ENCODE measurements at places on chromosomes 6 and 20.

GRCh38 chr20:19991308-19991707, 25.9 kb upstream of the NAA20 start:
- no peak for DNase-seq

- DNase-seq, result no peak
These were observed 123.1 kb upstream of the LGSN start for GRCh38 chr6:63442870-63443269.

GRCh38 chr6:116611056-116611455, 5.2 kb upstream of the RSPH4A start:
- no peak for DNase-seq

DNA sequence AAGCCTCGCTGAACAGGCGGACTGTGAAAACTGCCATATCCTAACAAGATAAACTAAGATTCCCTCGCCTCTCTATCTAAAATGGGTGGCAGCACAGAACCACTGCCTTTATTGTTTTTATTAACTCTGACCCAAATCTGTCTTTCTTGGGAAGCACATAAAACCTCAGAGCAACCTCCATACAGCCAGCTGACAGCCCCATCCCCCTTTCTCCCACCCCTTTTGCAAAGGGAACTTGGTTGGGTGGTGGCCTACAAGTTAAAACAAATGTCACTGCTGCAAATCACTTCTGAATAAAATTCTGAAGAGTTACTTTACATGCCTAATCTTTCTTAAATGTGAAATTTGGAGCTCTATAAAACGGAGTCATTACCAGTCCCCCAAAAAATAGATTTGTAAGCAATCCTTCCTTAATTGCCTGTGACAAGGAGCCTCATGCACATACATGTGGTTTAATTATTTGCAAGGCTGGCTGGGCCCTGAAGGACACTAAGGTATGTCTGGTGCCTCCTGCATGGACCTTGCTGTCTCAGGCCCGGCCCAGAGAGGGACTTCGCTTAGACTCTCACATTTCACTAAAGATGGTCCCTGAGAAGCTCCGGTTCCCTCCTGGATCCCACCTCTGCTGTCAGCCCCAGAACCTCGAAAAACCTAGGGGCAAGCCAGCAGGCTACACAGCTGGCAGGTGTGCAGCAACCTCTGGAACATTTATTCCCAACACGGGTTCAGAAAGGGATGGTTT, 21.7 kb downstream of the PXDC1 start:
- DNase-seq, result no peak

- no peak for DNase-seq
These were observed 122.9 kb upstream of the FOXO3 start for GRCh38 chr6:108437821-108438220.

- no peak for DNase-seq
These were observed 11.8 kb upstream of the IBTK start for GRCh38 chr6:82259389-82259788.

- no peak for DNase-seq
These were observed 48.7 kb upstream of the FOXQ1 start for GRCh38 chr6:1263039-1263849.

GRCh38 chr6:145656128-145656527, 79.2 kb downstream of the EPM2A start:
- DNase-seq, result no peak

DNA sequence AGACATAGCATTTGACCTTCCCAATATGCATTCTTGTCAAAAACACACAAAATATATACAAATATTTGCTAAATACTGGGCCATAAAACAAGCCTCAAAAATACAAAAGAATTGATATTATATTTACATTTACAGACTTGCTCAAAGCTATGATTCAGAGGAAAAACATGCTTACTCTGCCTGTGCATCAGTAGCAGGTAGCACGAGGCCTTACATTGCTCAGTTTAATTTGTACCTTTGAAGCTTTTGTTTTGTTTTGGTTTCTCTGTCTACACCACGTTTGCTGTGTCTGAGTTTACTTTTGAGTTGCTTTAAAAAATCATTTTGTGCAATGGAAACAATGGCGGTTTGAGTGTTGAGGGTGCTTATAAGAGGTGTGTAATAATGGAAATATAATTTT, 99.3 kb downstream of the PHF3 start:
- DNase-seq, result no peak

GRCh38 chr6:13273931-13274706, 54.2 kb downstream of the TBC1D7 start:
- DNase-seq, result peak; percentile 63

DNA sequence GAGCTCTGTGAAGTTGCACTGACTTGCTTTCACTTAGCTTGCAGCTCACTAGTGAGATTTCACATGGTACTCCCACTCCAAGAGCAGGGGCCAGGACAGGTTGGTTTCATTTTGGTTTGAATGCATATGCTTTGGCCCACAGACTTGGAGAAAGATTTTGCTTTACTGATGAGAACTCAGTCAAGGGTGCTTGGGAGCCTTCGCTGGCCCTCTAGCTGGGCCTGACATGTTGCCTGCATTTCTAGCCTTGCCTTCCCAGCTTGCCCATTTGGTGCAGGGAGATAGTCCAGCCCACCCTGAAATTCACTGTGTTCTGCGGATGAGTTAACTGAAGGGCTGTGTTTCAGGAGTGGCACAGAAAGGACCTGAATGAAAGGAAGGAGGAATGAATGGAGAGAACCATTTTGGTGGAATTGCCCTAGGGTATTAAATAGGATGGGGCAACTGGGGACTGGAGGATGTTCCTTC, 1.9 kb downstream of the SGK1 start:
- DNase-seq, result no peak

GRCh38 chr20:37471741-37472235, 49.3 kb upstream of the NNAT start:
- no peak for DNase-seq

- no peak for DNase-seq
These were observed 1158.7 kb upstream of the EYS start for GRCh38 chr6:66865771-66866170.

All from activated CD4-positive, alpha-beta T cell treated with anti-CD3 and anti-CD28 coated beads, Interleukin-2, amount 50 U/mL, for 16 hours (primary cell).